Endothelial cell of umbilical vein (primary cell): ENCODE measurements at places on chromosomes 4 and X. TPM values are rescaled to one million over a fixed set of nuclear protein-coding genes. Genes with fewer than 3 reads are reported as not detected.

GRCh38 chrX:47723689-47724088 lies 64.7 kb upstream of the UXT start:
- no peak for DNase-seq

DNA sequence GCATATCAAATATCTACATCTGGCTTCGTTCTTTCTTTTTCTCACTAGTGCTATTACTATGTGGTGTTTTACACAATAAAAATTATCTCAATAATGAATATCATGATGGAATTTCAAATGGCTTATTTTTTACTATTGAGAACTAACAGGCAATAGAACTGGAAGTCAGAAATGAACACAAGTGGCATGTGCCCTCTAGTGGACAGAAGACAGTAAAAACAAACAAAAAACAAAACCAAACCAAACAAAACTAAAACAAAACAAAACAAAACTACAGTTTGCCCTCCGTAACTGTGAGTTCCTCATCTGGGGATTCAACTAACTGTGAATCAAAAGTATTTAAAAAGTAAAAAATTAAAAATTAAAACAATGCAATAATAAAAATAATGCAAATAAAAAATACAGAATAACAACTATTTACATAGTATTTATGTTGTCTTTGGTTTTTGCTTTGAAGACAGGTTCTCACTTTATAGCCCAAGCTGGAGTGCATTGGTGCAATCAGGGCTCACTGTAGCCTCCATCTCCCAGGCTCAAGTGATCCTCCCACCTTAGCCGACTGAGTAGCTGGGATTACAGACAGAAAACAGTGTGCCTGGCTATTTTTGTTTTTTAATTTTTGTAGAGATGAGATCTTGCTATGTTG lies 195.6 kb upstream of the TACR3 start:
- peak; percentile 3 for DNase-seq

DNA sequence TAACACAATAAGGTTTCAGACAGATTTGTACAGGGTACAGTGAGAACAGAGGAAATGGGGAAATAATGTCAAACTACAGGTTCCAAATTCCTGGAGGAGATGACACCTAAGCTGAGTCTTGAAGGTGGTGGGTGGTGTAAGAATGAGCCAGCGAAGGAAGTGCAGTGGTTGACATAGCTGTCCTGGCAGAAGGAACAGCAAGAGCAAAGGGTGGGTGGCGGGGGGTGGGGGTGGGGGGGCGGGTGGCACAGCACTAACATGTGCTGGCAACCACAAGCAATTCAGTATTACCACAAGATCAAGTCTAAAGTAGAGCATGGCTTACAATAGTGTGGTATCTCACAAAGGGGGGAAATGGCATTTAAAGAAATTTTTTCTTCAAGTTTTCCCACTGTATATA lies 13.1 kb upstream of the G3BP2 start:
- no peak for DNase-seq

- DNase-seq, result no peak
These were observed 34.8 kb downstream of the OSTC start for GRCh38 chr4:108685036-108685686.

DNA sequence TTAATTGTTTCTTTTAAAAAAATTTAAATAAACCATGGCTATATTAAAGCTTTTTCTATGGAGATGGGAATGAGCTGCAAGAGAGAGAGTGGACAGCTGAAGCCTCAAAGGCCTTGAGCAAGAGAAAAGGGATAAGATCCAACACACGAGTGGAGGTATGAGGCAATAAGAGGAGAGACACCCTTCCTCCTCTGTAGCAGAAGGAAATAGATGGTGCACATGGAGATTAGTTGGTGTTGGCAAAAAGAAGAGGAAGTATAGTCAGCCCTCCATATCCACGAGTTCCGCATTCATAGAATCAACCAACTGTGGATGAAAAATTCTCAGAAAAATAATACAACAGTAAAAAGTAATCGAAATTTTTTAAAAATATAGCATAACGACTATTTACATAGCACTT lies 3.2 kb downstream of the CXorf38 start:
- peak; percentile 43 for DNase-seq

DNA sequence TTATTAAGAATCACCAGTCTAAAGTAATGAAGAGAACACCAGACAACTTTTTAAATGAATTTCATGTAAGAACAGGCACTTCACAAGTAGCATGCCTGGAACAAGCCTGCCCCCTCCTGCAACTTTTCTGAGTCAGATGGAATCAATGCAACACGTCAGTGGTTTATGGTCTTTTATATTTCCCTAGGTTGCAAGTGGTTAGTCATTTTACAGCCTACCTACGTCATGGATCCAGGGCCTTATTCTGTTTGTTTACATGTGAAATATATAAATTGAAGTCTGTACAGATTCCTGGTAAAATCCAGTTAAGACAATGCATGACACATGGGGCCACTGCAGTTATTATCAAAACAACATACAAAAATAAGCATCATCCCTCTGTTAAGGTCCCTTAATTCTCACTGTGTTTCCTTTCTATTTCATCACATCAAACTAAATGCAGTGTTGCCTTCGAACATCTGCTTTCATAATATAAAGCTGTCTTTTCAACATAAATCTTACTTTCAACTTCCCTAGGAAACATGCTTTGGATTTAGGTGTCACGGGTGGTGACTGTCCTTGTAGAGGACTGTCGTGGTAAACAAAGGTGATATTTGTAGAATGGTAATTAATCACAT lies 309.3 kb downstream of the FRMPD4 start:
- DNase-seq, result peak; percentile 16

GRCh38 chrX:152637649-152638442 lies at the start of gene GABRQ:
Gene GABRQ, plus strand, starts transcription at chrX:152637895. Its CDS starts 308 bp downstream, at chrX:152638203.
- peak; percentile 10 for DNase-seq

- DNase-seq, result peak; percentile 35
These were observed 103.1 kb downstream of the PHEX start for GRCh38 chrX:22135171-22135711.

DNA sequence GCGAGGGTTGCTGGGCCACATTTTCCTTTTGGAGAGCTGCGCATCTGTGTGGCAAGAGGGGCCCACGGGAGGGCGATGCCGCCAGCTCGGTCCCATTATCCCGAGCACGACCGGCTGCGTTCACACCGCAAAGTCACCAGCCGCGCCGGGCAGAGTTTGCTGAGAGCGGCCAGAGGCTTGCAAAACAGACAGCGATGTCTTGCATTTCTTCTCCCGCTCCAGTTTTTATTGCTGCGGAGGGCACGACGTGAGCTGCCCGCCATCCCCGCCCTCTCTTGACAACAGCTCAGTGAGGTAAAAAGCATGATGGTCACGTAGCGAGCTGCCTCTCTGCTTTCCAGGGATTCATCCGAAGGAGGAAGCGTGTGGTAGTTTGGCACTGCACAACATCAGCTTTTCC lies 102.1 kb upstream of the TENM3 start:
- no peak for DNase-seq

DNA sequence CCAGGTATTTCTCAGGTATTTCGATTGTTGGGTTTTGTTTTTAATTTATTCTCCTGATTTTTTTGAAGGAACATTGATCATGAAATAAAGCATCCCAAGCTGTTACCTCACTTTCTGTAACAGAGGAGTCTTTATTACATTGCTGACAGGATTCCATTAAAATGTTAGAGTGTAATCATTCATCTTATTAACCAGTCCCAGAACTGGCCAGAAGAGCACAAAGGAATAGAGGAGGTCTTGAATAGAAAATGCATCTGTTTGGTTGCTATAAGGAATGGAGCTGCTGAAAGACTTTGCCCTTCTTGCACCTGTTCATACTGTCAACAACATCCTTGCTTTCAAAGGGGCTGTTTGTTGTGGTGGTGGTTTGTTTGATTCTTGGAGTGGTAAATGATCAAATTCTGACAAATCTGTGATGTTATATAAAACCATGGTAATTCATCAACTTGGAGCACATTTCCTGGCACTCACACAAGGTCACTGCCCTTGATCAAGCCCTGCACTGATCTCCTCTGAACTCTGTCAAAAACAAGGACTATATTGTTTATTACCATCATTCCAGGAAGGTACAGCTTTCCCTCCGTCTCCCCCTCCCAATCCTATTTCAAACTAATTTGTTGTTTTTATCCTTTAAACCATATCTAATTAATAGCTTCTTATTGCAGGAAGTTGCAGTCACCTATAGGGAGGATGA lies 215.8 kb downstream of the PCDH19 start:
- no peak for DNase-seq

- DNase-seq, result peak; percentile 66
These were observed at the start of gene OCRL for GRCh38 chrX:129540068-129540653. Gene OCRL, plus strand, starts transcription at chrX:129540259. Its CDS starts 181 bp downstream, at chrX:129540440.

CENPVL2 gene
- not detected in 2 replicates for total RNA-seq

C4orf50 gene
- not detected in 2 replicates for total RNA-seq

OPN1LW gene
- not detected in 2 replicates for total RNA-seq

KCND1 gene
- total RNA-seq, result 0.67 and 1.3 TPM in 2 replicates
